Stimulated activated CD4-positive, alpha-beta T cell treated with anti-CD3 and anti-CD28 coated beads, Interleukin-15, amount 100 ng/mL, for 1 hour (primary cell): ENCODE measurements at places on chromosomes 2 and 18.

DNA sequence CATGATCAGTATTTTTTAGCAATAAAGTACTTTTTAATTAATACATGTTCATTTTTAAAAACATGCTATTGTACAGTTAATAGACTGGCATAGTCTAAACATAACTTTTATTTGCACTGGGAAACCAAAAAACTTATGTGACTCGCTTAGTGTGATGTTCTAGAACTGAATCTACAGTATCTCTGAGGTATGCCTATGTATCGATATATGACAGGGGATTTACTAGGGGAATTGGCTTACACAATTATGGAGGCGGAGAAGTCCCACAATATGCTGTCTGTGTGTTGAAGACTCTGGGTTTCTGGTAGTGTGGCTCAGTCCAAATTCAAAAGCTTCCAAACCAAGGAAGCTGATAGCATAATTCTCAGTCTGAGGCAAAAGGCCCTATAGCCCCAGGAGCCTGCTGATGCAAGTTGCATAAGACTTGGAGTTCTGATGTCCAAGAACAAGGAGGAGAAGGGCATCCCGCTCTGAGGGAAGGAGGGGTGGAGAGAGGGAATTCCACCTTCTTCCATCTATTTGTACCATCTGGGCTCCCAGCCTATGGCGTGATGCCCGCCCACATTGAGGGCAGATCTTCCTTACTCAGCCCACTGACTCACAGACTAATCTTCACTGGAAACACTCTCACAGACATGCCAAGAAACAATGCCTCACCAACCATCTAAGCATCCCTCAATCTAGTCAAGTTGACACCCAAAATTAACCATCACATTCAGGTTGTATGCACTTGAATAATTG, 27.5 kb downstream of the ZNF638 start:
- no peak for DNase-seq

DNA sequence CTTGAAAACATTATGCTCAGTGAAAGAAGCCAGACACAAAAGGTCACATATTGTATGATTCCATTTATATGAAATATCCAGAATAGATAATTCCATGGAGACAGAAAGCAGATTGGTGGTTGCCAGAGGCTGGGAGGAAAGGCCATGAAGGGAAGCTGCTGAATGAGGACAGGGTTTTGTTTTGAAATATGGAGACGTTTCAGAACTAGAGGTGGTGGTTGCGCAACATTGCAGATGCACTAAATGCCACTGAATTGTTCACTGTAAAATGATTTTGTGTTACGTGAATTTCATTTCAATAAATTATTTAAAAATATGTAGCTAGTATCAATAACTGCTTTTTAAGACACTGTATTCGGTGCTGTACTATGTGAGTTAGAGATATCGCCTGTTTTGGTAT, 101.7 kb upstream of the ZNF236 start:
- no peak for DNase-seq

GRCh38 chr2:190932514-190932913, 51.9 kb downstream of the GLS start:
- no peak for DNase-seq

DNA sequence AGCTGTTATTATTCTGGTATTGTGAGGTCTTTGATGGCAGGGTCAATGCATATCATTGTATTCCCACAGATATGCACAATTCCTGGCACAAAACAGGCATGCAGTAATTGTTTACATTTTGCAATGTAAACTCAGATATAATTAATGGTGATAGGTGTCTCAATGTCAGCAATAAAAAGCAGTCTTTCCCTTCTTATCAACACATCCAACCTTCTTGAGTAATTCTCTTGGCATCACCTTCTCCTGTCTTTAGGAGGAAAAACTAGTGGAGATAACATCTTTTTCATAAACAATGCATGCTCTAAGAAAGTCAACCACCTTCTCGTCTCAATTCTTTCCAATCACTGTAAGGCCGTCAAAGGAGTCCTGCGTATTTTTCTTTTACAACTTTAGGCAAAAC, 313.3 kb upstream of the GULP1 start:
- DNase-seq, result no peak

DNA sequence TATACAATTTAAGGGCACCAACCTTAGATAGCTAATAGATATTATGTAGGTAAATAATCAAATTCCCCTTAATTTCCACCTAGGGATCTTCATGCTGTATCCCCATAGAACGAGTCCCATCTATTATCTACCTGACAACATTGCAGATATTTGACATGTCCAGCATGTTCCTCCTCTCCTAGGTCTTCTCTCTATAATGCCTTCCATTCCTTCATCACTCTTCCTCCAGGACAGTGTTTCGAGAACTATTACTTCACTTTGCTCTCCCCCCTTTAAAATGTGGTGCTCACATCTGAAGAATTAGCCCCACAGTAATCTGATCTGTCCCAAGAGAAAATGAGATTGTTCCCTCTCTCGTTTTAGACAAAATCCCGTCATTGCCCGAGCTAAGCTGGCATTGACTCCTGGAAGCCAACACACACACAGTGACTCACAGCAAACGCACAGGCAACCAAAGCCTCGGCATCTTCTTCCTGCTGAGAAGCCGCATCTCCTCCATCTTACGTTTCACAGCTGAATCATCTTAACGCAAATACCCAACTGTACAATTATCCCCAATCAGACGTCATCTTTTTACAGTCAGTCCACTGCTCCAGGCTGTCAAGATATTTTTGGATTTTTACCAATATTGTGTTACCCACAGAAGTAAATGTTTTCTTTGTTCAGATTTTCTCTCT, 162.9 kb upstream of the AGAP1 start:
- DNase-seq, result no peak

DNA sequence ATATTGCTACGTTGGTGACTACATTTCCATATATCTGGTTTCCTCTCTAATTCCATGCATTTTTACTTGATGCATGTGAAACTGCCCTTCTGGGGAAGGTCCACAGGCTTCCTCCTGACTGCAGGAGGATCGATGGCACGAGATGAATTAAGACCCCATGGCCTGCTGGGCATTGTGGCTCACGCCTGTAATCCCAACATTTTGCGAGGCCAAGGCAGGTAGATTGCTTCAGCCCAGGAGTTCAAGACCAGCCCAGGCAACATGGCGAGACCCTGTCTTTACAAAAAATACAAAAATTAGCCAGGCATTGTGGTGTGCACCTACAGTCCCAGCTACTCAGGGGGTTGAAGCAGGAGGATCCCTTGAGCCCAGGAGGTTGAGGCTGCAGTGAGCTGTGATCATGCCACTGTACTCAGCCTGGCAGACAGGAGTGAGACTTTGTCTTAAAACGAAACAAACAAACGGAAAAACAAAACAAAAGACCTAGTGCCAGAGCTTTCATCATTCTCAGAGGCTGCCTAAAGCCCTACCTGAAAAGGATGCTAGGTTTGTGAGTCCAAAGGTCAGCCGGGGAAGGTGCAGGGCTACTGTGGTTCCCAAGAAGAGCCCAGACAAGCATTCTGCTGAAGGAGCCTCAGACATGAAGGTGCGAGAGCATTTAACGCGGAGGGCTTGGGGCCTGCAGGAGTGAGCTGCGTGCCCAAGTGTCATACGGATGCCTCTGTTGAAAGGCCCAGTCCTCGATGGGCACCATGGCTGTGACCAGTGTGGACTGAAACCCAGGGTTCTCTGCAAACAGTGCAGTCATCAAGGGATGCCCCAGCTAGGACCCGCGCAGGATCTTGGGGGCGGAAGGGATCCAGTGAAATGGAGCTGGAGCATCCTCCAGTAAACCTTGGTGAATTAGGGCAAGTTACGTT, 21.6 kb downstream of the GPR55 start:
- DNase-seq, result no peak

DNA sequence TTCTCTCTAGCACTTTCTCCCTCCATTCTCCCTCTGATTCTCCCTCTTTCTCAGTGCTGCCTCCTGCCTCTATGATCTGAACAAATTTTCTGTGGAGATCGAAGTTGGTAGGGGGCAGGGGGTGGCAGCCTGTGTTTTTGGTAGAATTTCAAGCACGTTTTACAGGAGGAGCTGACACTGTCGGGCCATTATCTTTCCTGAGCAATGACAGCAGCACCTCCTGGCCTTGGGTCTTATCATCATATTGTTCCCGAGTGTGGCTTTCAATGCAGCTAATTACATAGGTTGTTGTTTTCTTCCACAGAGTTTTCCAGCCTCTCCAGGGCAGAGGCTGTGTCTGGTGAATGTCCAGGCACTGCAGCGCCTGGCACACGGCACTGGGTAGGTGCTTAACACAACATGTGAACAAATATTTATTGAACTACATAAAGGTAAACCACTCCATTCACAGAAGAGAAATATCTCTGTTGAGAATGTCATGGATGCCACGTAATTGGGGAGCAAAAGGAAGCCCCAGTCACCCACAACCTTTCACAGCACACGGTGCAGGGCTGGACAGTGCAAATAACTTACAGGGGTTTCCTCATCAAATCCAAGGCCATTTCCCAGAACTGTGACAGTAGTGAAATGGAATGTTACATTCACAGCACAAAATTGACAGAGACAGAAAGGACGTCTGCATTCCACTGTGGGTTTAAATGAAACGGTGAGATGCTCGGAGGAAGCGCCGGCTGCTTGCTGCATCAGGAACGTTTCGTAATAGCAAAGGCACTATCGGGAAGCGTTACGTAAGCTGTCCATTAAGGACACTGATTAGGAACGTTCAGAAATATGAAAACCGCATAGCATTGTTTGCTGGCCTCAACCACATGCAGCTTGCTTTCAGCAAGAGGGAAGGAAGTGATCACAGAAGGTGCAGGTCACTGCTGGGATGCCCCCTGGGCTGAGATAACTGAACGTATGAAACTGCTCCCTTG, 6.5 kb upstream of the KCNG2 start:
- no peak for DNase-seq

- no peak for DNase-seq
Observed at GRCh38 chr2:138433995-138434951, 67.3 kb upstream of the SPOPL start.

GRCh38 chr2:118914721-118915453, 27.1 kb upstream of the MARCO start:
- DNase-seq, result no peak

DNA sequence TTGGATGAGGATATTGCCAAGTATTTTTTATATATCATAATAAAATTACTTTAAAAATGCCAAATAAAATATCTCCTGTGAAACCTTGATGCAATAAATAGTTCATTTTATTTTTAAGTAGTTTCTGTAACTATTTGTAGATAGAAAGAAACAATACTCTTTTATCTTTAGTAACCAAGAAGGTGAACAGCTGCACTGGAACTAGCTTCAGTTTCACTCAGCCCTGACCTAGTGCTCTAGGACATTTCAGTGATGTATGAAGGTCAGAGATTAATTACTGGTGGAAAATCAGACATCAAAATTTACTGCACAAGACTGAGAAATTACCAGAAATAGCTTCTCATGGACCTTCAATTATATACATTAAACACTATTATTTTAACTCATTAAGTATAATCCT, 1305.0 kb downstream of the CNTNAP5 start:
- no peak for DNase-seq

DNA sequence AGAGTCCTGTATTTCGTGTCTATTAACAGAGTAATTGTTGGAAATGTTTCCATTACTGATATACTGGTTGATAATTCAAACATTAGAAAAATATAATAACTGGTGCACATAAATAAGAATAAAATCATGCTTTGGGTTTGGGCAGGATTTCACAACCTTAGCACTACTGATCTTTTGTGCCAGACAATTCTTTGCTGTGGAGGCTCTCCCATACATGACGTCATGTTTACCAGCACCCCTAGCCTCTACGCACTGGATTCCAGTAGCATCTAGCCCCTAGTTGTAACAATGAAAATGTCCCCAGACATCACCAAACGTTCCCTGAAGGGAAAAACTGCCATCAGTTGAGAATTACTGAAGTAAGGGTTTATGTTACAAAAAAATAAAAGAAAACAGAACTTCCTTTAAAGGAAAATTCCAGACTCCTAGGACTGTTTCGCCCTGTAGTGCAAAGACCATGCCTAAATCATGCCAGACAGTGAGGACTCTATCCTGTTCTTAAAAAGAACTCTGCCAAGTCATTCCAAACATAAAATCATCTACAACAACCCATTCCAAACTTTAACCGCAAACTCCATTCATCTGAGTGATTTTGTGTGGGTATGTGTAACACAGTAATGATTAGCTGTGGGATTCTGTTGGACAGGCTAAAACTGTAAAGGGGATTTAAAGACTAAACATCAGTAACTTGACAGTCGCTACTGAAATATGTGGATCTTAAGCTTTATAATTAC, 313.4 kb upstream of the CCDC68 start:
- no peak for DNase-seq

GRCh38 chr2:7201851-7202250, 284.6 kb downstream of the RNF144A start:
- DNase-seq, result no peak

DNA sequence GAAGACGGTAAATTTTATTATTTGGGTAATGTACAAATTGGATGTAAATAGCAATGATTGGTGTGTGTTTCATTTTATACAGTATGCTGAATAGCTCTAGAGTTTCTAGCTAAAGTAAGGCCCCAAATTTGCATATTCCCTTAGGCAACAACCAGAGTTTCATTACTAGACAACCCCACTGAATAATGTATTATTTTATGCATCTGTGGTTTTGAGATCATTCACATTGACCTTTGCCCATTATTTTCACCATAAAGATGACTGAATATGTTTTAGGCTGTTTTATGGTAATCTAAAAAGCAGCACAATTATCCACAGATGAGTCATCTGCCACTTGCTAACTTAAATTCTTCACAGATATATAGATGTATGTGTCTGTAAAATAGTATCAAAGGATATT, 44.5 kb upstream of the C2orf74 start:
- no peak for DNase-seq

DNA sequence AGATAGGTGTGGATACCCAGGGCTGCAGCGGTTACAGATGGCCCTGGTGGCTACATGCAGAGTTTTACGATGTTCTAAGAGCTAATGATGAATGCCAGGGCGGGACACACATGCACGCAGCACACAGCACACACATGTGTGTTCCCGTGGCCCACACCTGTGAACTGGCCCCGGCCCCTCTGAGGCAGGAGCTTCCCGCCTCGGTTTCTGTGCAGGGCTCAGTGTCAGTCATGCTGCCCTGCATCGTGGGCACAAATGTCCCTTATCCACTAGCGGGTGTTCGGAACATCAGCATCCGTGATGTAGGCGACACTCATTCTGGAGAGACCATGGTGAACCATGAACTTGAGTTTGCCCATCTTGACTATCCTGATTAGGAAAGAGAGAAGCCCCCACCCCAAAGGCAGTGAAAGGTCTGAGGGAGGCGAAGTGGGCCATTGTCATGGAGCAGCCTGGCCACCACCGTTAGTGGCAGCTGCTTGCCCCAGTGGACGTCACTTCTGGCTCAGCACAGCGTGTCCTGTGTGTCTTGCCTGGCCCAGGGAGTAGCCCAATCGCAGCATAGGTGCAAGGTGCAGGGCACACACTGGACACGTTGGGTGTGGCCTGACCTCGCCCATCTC, 43.8 kb downstream of the DCDC2C start:
- DNase-seq, result no peak

GRCh38 chr2:16271231-16271896, 331.0 kb downstream of the MYCN start:
- no peak for DNase-seq

DNA sequence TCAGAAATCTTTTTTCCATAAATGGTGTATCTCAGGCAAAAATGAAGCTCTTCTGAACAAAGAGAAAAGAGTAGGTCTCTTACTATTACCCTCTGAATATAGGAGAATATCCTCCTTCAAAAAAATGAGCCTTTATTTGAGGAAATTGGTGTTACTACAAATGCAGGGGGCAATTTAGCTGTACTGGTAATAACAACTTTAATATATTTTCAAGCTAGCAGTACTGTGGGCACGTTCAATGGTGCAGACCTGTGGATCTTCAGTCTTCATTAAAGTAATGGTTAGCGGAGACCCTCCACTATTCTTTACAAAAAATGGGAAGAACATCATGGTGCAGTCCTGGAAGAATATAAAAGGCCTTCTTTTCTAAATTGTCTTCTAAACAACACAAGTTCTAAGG, 661.3 kb downstream of the TMEM182 start:
- no peak for DNase-seq
